ENCODE measurements at places on chromosomes 5 and 9.
A peak's percentile ranks its signal among the peaks of the same experiment; 100 is the strongest.

DNA sequence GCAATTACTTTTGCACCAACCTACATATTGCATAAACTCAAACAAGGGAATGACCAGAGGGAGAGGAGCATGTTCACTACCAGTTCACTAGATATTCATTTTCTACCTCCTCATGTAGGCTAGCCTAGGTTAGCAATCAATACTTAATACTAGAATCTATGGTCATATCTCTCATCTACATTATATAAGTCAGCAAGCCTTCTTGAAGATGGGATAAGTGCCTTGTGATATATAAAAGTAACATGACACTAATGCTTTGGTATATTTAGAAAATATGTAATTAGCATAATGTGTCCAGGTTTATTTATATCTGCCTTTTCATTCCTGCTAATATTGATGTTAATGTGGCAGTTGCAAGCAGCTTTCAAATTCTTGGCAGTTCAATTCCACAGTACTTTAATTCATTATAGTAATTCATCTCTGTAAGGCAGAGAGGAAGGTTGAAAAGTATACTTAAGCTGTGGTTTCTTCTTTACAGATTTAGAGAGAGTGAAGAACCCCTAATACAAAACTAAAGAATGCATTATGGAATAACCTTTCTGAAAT is 1613.2 kb upstream of the ACO1 start:
- DNase-seq, result no peak

DNA sequence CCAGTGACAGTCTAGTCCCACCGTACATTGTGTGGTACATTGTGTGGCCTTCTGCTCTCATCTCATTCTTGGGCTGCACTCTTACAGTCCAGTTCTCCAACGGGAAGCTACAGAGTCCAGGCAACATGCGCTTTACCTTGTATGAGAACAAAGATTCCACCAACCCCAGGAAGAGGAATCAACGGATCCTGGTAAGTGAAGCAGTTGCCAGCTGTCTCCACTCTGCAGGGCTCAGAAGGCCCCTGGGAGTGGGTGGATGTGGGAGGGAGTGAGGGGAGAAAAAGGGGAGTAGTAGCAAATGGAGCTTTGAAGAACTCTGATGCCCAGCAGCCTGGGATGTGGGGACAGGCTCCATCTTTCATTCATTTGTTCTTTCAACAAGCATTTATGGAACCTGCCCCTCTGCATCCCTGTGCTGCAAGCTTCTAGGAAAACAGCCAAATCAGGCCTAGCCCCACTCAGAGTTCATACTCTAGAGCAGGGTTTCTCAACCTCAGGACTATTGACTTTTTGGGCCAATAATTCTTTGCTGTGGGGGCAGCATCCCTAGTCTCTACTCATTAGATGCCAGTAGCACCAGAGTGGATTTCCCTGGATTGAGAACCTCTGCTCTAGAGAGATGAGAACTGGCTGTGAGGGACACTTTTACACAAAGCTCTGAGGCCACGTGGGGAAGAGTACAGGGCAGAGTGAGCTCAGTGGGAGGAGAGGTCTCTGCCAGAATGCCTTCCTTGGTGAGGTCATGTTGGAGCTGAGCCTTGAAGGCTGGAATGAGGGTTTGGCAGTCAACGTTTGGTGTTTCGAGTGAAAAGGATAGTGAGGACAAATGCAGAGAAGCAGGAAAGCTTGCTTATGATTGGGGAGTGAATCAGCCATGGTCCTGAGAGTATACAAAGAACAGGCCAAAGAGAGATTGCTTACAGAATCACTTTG is 1.1 kb downstream of the POLR1E start:
- DNase-seq, result no peak

DNA sequence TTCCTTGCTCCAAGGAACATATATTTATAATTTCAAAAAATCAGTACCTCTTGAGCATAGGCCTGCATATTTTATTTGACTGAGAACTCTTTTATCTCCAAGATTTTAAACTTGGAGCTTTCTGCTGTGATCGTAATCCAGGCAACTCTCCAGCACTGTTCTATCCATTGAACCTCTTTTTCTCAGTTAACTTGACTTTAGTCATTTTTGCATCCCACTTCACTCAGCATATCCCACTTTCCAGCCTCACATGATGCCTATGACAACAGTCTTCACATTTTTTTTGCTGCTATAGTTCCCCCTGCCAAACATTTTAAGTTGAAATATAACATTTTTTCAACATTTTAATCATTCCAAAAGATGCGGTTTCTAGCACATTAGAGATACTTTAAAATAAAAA is 9.1 kb upstream of the PSIP1 start:
- DNase-seq, result no peak

GRCh38 chr5:149134778-149135500 is 6.4 kb upstream of the ABLIM3 start:
- no peak for DNase-seq

- no peak for DNase-seq
Measured at GRCh38 chr5:40909264-40909663, at the start of gene C7. Gene C7 (plus strand): TSS chr5:40909497. CDS start chr5:40909611, 114 bp downstream.

GRCh38 chr5:156405988-156406387 is 79.0 kb downstream of the SGCD start:
- no peak for DNase-seq

- DNase-seq, result no peak
Measured at GRCh38 chr9:82480921-82481320, 492.3 kb downstream of the SPATA31D1 start.

- DNase-seq, result no peak
Measured at GRCh38 chr5:65213921-65214525, 267.7 kb downstream of the ADAMTS6 start.

- peak; percentile 21 for DNase-seq
Measured at GRCh38 chr5:132369474-132370180, at the start of gene SLC22A5. Gene SLC22A5 (plus strand): TSS chr5:132369710. CDS start chr5:132369973, 263 bp downstream.

DNA sequence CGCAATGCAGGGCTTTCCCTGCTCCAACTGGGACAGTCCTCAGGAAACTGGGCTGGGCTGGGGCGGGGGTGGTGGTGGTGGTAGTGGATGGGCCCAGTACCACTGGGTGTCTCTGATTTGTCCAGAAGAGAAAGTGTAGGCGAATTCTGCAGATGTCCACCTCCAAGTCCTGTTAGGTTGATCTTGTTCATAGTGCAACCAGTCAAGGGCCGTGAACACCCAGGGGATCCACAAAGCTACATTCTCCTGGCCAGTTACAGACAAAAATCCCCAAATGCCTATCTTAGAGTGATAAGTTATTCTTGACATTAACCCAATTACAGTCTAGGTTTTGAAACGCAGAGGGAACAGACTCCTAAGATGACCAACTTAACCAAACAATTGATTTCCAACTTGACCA is 97.5 kb upstream of the SHB start:
- DNase-seq, result no peak

DNA sequence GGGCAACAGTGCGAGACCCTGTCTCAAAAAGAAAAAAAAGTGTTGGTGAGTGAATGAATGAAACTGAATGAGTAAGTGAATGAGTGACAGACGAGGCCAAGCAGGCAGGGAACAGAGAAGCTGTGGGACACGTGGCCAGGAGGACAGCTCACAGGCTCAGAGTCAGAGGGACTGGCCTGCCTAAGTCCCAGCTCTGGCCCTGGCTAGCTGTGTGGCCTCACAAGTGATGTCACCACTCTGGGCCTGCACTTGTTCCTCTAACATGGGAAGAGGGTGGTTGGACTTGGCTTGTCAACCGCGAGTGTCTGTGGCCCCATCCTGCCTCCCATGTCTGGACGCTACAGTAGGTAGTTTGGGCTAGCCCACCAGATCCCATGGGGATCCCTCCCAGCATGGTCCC is 4.7 kb upstream of the PLPP7 start:
- DNase-seq, result no peak

DNA sequence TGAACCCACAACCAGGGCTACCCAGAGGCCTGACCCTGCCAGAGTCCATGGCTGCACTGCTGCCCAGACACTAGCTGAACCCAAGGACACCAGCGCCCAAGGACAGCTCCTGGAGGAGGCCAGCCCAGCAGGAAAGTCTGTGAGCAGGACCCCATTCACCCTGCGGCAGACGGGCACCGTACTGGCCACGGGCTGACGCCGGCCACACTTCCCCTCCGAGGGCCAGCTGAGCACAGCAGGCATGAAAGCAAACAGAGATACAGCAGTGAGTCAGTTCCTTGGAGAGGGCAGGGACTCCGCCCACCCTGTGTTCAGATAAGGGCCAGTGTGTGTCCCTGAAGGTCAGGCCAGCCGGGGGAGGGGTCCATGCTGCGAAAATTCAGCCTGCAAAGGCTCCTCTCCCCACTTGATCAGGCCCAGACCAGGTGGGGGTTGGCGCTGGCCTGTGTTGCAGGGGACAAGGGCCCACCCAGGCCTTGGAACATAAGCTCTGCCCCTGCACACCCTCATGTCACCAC is 3.2 kb downstream of the RNF208 start:
- DNase-seq, result no peak

Data from stimulated activated CD8-positive, alpha-beta memory T cell treated with anti-CD3 and anti-CD28 coated beads, Interleukin-7, amount 100 ng/mL, for 4 hours (primary cell).